ENCODE measurements at places on chromosomes 16 and 17.

- DNase-seq, result no peak
Measured at GRCh38 chr17:80908776-80909175, 82.9 kb upstream of the CHMP6 start.

DNA sequence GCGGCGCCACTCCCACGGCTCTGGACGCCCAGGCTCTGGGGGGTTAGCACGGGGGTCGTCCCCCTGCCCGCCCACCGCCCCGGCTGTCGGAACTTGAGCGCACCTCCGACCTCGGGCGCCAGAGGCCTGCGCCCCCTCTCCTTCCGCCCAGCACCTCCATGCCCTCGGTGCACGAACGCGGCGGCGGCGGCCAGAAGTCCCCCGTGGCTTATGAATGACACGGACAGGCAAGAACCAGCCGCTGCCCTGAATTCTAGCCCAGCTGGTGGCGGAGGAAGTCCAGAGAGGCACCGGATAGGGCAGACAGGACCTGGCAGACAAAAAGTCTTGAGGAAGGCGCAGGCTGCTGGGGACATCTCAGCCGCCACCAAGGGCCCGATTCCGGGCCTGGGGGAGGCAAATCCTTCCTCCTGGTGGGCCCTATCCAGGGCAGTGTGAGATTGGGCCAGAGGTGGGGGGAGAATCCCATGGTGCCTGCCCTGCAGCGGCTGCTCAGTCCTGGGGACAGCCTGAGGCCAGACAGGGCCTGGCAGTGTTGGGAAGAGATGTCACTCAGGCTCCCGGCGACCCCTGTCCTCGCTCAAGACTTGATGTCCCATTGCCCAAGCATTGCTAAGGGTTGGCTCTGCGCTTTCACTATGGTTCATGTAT is 897 bp upstream of the CYGB start:
- DNase-seq, result no peak

DNA sequence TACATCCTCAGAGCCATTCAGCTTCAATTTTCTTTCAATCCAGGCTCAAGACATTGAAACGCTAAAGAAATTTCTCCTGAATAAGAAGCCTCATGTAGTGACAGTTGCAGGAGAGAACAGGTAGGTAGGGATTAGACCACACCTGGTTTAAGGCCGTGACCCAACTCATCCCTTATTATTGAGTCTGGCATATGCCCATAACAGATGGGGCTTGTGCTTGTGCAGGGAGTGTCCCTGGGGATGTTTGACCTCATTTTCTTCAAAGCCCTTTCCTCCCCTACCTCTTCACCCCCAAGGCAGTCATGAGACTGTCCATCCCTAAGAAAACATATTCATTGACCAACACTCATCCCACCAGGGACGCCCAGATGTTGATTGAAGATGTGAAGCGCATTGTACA is 24.3 kb downstream of the SUPT6H start:
- no peak for DNase-seq

GRCh38 chr16:81094771-81095251 is 1.4 kb downstream of the GCSH start:
- DNase-seq, result no peak

- no peak for DNase-seq
Measured at GRCh38 chr17:16027708-16028584, 28.3 kb downstream of the TTC19 start.

GRCh38 chr16:61296814-61297213 is 739.4 kb downstream of the CDH8 start:
- no peak for DNase-seq

DNA sequence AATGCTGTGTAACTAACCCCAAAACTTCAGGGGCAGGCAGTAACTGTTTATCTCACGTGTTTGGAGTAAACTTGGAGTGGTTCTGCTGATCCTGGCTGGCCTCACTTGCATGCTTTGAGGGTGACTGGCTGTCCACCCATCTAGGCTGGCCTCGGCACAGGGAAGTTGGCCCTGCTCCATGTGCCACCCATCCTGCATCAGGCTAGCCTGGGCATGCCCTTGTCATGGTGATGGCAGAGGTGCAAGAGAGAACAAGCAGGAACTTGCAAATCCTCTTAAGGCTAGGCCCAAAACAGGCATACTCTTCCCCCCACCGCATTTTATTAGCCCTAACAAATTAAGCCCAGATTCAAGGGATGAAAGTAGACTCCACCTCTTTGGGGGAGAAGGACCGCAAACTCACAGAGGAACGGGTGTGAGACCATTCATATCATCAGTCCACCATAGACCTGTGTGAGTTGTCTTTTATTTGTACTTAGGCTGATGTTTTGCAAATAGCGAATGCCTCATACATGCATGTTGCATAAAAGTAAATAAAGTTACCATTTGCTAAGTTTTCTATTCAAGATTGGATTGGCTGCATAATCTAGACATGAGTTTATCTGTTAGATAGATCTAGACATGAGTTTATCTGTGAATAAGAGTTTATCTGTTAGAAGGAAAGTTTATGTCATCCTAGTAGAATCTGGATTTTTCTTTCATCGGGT is 221.0 kb downstream of the CCDC182 start:
- DNase-seq, result no peak

Measured in GM18507 (cell line).